Stimulated activated CD8-positive, alpha-beta memory T cell treated with anti-CD3 and anti-CD28 coated beads, Interleukin-2, amount 100 ng/mL, for 1 hour (primary cell): ENCODE measurements at places on chromosomes 16 and 17.

GRCh38 chr16:13948086-13948485 lies 28.1 kb downstream of the ERCC4 start:
- no peak for DNase-seq

DNA sequence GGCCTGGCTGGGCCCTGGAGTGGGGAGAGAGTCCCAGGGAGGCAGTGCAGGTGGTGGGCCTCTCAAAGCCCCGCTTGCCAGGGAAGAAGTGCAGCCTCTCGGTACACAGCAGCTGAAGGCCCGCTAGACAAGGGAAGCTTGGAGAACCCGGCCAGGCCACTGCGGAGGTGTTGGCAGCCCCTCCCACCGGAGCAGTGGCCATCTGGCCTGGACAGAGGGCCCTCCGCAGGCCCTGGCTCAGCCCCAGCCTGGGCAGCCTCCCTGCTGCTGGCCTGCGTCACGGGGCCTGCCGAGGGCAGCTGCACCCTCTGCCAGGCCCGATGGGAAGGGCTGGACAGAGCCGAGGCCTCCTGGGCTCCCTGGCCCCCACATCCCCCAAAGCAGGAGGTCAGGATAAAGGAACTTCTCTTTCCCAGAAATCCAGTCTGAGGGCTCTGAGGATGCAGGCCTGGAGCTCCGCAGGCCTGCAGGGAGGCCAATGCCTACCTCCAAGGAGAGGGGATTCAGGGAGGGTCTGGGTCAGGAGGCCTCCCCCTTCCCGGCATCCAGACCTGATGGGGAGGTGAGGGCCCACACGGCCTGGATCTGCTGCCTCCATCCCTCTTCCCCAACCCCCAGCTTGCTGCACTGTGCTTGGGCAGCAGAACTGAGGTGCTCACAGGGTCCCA lies 4.3 kb downstream of the SPPL2C start:
- DNase-seq, result no peak

- no peak for DNase-seq
These were observed 11.7 kb upstream of the CNTNAP4 start for GRCh38 chr16:76265434-76266045.

GRCh38 chr17:29019475-29020181 lies 13.8 kb upstream of the SEZ6 start:
- DNase-seq, result no peak

- no peak for DNase-seq
These were observed 43.3 kb downstream of the TIMM22 start for GRCh38 chr17:1040216-1040600.

- DNase-seq, result no peak
These were observed 42.3 kb upstream of the CCNF start for GRCh38 chr16:2386990-2387389.
